T-cell (primary cell): ENCODE measurements at places on chromosomes 16 and 17.

DNA sequence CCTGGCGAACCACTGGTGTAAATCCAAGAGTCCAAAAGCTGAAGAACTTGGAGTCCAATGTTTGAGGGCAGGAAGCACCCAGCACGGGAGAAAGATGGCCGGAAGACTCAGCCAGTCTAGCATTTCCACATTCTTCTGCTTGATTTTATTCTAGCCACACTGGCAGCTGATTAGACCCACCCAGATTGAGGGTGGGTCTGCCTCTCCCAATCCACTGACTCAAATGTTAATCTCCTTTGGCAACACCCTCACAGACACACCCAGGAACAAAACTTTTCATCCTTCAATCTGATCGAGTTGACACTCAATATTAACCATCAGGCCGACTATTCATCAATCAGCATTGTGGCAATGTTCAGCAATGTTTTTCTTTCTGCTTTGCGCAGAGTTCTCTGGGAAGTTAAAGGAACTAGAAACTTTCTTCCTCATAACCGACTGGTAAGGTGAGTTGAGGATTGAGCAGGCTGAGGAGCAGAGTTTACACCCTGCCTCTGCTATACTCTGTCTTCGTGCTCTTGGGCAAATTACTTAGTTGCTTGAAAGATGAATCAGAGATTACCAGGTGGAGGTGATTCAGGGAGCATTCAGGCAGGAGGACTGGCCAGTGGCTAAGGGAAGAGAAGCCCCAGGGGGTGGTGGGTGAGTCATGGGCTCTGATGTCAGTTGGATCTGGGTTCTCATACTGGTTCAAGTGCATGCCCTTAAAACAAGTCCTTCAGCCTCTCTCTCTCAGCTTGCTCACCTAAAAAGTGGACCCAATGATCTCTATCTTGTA is 28.2 kb upstream of the BRD7 start:
- DNase-seq = no peak

GRCh38 chr17:67620088-67620487 is 97.6 kb upstream of the NOL11 start:
- no peak for DNase-seq

GRCh38 chr17:78406920-78407319 is 28.5 kb downstream of the PGS1 start:
- DNase-seq = no peak

GRCh38 chr16:22326771-22327445 is 29.7 kb downstream of the POLR3E start:
- DNase-seq = no peak

DNA sequence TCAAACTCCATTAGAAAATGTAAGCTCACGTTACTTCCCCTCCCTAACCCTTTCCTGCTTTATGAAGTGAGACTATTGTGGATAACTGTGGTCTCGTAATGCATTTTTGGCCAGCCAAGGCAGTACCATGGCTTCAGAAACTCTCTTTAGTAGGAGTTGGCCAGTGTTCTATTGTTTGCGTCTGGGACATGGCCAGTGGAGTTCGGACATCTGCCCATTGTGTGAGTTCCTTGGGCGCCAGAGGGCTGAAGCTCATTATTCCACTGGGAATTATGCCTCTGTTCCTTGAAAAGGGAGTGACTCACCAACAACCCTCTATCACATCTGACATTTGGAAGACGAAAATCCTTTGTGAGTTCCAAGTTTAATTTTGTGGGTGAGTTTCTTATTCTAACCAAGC is 319.5 kb upstream of the SOX9 start:
- DNase-seq = no peak

DNA sequence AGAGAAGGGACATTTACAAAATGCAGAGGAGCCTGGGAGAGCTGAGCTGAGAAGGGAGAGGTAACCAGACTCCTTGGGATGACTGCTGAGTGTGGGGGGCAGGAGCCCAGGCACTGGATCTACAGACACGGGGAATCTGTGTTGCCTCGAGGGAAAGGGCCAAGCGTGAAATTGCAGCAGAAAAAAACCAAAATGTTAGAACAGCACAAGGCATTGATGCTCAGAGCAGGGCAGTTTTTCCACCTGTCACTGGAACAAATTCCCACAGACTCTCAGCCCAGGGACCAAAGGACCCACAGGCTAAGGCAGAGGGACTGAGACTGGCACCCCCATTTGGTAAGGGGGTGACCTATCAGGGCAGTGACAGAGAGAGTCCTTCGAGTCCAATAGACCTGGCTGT is 2.0 kb downstream of the PITPNM3 start:
- DNase-seq = no peak

GRCh38 chr16:20956319-20956718 is 55.7 kb downstream of the LYRM1 start:
- no peak for DNase-seq

DNA sequence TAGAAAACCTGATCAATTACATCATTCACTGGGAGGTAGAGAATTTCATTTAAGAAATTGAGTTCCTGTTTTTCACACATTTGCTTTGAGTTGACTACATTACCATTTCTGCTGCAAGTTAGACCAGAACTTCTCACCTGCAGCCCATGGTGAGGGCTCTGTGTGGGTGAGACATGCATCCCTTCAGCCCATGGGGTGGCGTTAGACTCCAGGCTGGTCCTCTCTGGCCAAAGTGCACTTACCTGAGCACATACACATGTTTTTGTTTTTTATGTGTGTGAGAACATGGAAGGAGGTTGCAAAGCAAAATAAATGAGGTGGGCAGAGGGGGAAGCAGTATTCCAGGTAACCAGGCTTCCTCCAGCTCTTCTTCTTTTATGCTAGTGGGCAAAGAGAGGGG is 470.2 kb downstream of the PMP22 start:
- no peak for DNase-seq

- no peak for DNase-seq
Measured at GRCh38 chr16:88939972-88940861, 36.8 kb downstream of the CBFA2T3 start.

- DNase-seq = no peak
Measured at GRCh38 chr17:15042311-15042710, 222.8 kb downstream of the PMP22 start.

- DNase-seq = no peak
Measured at GRCh38 chr16:85527042-85527766, 85.9 kb upstream of the GSE1 start.

- no peak for DNase-seq
Measured at GRCh38 chr17:28018439-28019070, 23.9 kb upstream of the NLK start.

GRCh38 chr17:5226940-5227878 is 7.5 kb downstream of the SCIMP start:
- no peak for DNase-seq

- DNase-seq = no peak
Measured at GRCh38 chr16:51818342-51818944, 667.4 kb upstream of the SALL1 start.

DNA sequence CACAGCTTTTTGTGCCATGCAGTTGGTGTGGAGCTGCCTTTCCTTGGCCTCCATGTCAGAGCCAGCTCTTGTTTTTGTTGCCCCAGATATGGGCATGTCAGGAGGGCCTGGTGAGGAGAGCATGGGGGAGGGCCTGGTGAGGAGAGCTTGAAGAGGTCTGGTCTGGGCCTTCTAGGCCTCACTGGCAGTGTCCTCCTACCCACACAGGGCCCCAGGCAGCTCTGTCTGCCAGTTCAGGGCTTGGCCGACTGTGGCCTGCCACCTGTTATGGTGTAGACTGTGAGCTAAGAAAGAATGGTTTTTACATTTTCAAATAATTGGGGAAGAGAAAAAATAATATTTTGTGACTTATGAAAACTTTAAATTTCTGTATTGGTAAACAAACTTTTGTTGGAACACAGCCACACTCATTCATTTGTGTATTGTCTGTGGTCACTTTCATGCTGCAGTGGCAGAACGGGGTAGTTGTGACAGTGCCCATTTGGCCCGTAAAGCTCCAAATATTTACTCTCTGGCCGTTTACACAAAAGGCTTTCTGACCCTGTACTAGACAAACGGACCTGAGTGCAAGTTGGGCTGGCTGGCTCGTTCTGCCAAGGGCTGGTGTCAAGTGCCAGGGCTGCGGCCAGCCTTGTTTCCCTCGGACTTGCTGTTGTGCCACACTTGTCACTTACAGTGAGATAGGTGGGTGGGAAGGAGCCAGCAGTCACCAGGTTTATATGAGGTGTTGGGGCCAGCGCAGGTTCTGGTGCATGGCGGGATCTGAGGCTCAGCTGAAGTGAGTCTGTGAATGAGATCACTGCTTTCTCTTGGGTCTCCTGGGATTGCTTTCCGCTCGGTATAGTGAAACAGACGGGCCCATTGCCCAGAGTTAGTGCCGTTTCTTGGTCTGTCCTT is 18.2 kb downstream of the PGS1 start:
- no peak for DNase-seq

DNA sequence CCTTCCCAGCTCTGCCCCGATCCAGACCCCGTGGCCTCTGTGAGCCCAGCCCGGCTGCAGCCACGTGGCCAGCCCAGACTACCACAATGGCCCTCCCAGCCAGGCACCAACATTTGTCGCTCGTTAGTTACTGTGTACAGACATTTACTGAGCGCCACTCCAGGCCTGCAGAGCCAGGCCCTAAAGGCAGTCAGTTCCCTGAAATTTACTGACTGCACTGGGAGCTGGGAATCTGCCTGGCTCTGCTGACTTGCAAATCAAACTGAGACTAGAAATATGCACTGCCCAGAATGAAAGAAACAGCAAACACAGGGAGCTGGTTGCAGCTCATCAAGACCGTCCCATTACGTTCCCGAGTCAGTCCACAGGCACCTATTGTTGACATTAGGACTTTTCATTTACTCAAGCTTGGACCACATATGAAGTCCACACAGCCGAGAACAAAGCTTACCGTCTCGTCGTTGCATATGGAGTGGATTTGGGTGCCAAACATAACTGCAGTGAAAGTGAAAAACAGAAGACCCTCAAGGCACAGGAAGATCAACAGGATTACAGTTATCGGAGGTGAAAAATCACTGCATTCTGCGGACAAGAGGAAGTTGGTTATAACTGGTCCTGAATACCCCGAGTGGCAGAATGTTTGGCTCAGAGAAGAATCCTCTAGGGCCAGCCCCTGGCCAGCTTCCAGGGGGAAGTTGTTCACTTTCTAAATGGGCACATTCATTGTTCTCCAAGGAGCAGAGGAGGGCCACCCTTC is 34.5 kb downstream of the ZDHHC7 start:
- no peak for DNase-seq

DNA sequence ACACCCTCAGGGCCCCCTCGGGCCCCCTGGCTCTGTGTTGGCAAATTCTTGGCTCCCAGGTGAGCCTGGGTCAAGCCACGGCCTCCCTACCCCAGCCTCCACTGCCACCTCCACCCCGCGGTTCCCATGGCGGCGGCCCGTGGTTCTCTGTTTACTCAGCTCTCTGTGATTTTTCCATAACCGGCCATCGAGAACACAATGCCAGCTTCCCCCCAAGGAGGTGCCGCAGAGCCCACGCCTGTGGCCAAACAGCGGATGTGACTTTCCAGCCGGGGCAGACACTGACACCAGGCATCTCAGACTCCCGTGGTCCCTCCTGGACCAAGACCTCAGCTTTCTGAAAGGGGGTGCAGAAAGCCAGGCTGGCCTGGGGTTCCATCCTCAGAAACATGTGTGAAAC is 21.6 kb upstream of the ATP2A3 start:
- no peak for DNase-seq

DNA sequence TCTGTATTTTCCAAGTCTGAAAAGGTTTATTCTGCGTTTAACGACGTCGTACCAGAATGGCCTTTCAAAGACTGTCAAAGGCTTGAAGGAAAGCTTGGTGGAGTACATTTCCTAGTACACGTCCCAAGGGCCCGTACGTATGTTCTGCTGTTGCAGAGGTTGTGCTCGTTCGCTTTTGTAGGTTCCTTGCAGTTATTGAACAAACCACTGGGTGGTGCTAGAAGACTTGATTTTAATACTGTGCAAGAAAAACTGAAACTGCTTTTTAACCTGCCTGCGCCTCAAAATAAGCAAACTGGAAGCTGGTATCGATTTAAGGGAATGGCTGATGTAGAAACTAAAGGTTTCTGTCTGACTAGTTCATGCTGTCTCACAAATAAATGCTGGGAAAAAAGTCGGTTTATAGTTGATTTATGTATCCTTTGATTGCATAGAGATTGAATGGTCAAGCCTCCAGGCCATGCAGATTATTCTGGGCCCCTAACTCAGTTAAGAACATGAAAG is 54.6 kb downstream of the USP10 start:
- DNase-seq = peak; percentile 39

- no peak for DNase-seq
Measured at GRCh38 chr17:39835038-39835786, 28.9 kb downstream of the IKZF3 start.

DNA sequence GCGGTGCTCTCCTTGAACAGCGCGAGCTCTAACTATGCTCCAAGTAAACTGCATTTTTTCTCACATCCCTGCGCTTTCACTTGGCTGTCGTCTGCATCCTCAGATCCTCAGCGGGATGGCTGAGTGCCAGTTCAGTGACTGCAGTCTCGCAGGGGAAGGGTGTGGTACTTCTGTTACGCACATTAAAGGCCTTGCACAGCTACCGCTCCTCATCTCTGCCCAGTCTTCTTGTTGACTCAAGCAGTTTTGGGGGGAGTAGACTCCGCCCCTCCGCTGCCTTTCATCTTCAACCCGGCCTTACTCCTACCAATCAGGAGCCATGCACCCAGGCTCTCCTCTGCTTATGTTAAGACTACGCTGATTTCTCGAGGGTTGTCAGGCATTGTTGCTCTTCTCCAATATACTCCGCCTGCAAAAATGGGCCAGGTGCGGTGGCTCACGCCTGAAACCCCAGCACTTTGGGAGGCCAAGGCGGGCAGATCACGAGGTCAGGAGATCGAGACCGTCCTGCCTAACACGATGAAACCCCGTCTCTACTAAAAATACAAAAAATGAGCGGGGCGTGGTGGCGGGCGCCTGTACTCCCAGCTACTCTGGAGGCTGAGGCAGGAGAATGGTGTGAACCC is 10.0 kb downstream of the ATP5PD start:
- peak; percentile 76 for DNase-seq

- DNase-seq = no peak
Measured at GRCh38 chr17:41917192-41917591, 1.6 kb downstream of the ACLY start.

DNA sequence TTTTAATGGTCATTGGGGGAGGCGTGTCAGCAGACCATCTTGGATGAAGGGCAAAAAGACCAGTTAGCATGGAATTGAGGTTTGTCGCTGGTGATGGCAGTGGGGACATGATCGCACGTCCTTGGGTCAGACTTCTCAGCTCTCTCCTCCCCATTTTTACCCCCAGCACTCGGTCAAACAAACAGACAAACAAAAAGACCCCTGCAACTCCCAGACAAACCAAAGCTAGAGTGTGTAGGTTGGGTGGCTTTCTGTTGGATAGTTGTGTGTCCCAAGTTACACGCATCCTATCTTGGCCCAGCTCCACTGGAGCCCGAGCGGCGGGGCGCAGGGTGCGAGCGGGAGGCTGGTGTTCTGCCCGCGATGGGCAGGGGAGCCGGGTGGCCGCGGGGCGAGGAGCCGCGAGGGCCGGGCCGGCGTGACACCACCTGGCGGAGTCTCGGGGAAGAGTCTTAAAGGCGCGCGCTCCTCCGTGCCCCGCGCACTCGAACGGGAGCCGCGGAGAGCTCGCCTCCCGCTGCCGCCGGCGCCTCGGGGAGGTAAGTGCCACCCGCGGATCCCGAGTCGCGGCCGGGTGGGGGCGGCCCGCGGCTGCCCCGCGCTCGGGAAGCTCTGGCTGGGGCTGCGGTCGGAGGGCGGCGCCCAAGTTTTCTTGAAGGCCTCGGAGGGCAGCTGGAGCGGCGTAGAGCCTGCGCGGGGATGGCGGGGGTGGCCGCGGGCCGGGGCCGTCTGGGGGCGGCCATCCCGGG is 18.5 kb upstream of the NTN1 start:
- no peak for DNase-seq
